Epithelial cell of proximal tubule (primary cell): ENCODE measurements at places on chromosomes 3 and 15. TPM values are rescaled to one million over a fixed set of nuclear protein-coding genes. Genes with fewer than 3 reads are reported as not detected.

The ZNF639 gene
- 35.2 and 42.6 TPM in 2 replicates for total RNA-seq

The GOLGA6B gene
- total RNA-seq: 0.35 TPM in 1 of 2 replicates, not detected in the other

The ATP10A gene
- 13.0 and 13.2 TPM in 2 replicates for total RNA-seq

The GNB4 gene
- total RNA-seq: 46.7 and 52.1 TPM in 2 replicates

The TGM4 gene
- total RNA-seq: 0.07 TPM in 1 of 2 replicates, not detected in the other

The C3orf49 gene
- not detected in 2 replicates for total RNA-seq

The WDR93 gene
- not detected in 2 replicates for total RNA-seq

The SKOR1 gene
- total RNA-seq: not detected in 2 replicates

The PIGZ gene
- 0.36 and 0.63 TPM in 2 replicates for total RNA-seq

The DPPA2 gene
- not detected in 2 replicates for total RNA-seq

The GOLGA6A gene
- total RNA-seq: not detected in 2 replicates

The COLQ gene
- 0.12 and 0.14 TPM in 2 replicates for total RNA-seq

The CCRL2 gene
- total RNA-seq: not detected in 2 replicates
